Frontal cortex (tissue), 4 donors: ENCODE measurements at places on chromosomes 2 and 18. TPM values are rescaled to one million over a fixed set of nuclear protein-coding genes. Genes with fewer than 3 reads are reported as not detected.
A peak's percentile ranks its signal among the peaks of the same experiment; 100 is the strongest.

FSHR gene
- not detected for total RNA-seq

CPO gene
- total RNA-seq = not detected

PFN4 gene
- not detected for total RNA-seq

- DNase-seq = no peak
These were observed 91.7 kb upstream of the MMADHC start for GRCh38 chr2:149679286-149679685.

DNA sequence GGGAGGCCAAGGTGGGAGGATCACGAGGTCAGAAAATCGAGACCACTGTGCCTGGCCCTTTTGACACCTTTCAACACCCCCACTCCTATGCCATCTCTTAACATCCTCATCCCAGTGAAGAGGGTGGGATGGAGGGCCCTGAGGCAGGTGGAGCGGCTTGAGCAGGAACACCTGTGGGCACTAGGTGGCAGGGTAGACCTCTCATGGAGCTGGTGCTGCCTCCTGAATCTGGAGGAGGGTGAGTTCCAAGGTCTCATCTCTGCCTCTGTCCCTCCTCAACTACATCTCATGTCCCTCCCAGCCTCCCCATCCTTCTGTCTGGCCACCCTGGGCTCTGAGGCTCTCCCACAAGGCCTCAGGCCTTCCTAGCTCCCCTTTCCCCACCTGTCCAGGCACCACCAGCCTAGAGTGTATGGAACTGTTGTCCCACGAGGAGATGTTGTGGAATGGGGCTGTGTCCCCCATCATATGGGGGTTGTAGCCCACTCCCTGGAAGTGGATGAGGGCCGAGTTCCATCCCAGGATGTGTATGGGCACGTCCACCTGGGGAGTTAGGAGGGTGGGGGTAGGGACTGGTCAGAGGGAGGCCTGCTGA is 17.0 kb upstream of the CRYBA2 start:
- no peak for DNase-seq

GRCh38 chr18:331221-331821 is 63.5 kb upstream of the THOC1 start:
- DNase-seq = no peak

DNA sequence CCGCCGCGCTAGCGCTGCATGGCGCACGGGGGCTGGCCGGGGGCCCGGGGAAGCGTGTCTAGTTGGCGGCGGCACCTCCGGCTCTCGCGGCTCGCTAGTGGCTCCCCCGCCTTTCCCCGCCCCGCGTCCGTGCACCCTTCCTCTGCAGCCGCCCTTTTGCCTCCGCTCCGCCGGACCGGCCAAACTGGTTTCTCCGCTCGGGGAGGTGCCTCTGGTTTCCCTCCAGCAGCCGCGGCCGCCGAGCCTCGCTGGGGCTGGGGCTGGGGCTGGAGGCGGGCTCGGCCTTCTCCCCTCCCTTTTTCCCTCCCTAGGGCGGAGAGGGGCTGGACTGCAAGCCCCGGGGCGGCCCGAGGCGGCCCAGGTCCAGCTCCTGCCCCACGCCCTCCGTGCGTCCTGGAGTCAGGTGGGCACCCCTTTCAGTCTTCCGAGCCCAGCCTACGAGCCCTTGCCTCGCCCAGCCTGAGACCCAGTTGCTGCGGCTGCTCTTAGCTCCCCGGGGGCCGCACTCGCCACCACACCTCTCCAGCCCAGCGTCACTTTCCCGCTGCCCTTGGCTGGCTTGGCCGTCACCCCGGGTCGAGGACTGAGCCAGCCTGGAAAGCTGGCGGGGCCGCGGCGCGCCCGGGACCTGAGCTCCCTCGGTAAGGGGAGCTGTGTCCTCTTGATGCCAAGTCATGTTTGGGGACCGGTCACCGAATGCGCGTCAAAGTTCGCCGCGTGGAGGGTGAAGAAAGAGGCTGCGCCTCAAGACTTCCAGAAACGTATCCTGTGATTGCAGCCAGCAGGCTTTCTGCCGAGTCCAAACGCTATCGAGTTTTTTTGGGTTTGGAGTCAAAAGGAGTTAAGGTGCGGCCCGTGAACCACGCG is at the start of gene ATP8B1:
ATP8B1 (minus strand) TSS at position 213 of the 867 bp plus-strand sequence. CDS start 71,508 bp downstream, outside the sequence.
- DNase-seq = peak; percentile 46

DNA sequence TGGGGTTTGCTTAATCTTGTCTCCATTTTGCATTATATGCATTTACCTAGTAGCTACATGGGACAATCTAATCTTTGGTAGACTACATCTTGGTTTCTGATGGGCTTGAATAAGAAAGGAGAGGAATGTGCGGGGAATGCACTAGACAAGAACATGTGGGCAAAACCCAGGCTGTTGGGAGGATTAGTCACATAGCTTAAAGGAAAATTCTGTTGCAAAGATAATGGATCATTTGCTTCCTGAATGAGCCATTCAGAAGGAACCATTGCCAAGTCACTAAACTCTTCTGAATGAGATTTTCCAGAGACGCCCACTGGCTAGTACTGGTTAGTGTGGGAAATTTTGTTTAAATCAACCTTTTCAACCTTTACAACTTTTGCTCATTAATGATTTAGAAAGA is 84.8 kb downstream of the OSBPL6 start:
- no peak for DNase-seq

DNA sequence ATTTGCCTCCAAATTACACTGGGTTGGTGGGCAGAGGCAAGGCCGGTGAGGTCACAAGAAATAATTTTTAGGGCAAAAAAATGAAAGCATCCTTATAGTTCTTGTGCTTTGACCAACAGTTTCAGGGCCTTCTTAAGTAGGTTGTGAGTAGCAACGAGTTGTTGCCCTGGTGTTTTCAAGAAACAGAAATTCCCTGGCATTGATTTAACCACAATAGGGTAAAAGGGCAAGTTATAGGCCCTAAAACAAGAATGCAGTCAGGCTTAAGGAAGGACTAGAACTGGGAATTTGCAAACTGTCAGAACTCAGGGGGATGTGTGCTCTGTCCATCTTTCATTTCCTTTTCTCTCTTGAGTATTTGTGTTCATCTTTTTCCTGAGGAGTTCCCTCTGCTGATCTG is 46.1 kb upstream of the STPG4 start:
- DNase-seq = no peak

- no peak for DNase-seq
These were observed 35.6 kb downstream of the B3GNT2 start for GRCh38 chr2:62231541-62231940.

- no peak for DNase-seq
These were observed 32.1 kb upstream of the DOCK10 start for GRCh38 chr2:225074366-225074765.

GRCh38 chr2:73033142-73033765 is 38.3 kb downstream of the SFXN5 start:
- no peak for DNase-seq

GRCh38 chr2:157784823-157785175 is 91.3 kb downstream of the ACVR1 start:
- DNase-seq = no peak

DNA sequence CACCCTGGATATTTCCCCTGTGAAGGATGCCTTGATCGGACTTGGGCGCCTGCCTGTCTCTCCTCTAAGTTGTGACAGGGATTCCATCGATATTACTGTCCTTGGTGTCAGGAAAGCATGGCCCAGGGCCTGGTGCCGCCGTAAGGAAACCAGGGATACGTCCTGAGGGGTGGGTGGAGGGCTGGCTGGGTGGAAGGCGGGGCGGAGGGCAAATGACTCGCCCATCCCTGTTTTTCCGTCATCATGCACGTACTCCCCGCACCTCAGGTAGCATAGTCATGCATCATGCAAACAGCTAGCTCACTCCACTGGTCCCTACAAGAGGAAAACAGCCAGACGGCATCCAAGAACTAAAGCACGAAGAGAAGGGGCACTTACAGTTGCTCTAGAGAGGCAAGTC is 57.1 kb downstream of the PXDN start:
- no peak for DNase-seq
